AG04450 (cell line): ENCODE measurements at places on chromosomes 5 and 9.

- DNase-seq, result no peak
Observed at GRCh38 chr5:43320846-43321245, 7.6 kb upstream of the HMGCS1 start.

DNA sequence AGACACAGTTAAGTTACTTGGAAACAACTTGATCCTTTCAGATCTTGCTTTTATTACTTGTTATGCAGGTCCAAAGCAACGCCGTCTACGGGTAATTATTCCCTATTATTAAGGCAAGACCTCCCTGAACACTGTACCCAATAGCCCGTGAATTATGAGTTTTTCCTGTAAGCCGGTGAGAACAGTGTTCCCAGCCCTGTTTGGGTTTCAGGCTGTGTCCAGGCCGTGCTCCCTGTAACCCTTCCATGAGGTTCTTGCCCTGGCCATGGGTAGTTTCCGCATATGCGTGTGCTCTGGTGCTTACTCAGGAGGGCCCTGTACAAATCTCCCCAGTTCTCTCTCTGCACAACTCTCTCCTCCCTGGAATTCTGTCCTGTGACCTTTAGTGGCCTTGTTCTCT, 65.6 kb upstream of the CNOT6 start:
- DNase-seq, result no peak

DNA sequence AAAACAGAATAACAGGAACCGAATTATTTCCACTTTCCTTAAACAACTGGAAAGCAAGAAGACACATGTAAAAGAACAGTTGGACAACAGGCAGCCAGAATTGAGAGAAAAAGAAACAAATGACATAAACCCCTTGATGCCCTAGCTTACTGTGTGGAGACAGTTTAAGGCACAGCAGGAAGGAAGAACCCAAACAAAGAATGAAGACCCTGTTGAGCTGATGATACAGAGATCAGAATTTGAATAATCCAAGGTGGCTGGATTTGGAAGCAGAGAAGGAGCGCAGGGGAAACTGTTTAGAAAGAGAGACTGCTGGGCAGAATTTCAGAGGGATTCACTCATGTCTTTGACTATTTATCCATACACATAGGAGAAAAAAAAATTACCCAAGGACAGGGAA, 316.3 kb upstream of the POU5F2 start:
- no peak for DNase-seq

GRCh38 chr5:173463207-173463606, 135.0 kb upstream of the STC2 start:
- DNase-seq, result no peak

- DNase-seq, result no peak
Observed at GRCh38 chr5:5933651-5934050, 444.7 kb downstream of the MED10 start.

GRCh38 chr9:98108531-98109031, 10.4 kb downstream of the TRIM14 start:
- DNase-seq, result no peak
